M059J (cell line): ENCODE measurements at places on chromosomes 3 and 15. TPM values are rescaled to one million over a fixed set of nuclear protein-coding genes. Genes with fewer than 3 reads are reported as not detected.

DNA sequence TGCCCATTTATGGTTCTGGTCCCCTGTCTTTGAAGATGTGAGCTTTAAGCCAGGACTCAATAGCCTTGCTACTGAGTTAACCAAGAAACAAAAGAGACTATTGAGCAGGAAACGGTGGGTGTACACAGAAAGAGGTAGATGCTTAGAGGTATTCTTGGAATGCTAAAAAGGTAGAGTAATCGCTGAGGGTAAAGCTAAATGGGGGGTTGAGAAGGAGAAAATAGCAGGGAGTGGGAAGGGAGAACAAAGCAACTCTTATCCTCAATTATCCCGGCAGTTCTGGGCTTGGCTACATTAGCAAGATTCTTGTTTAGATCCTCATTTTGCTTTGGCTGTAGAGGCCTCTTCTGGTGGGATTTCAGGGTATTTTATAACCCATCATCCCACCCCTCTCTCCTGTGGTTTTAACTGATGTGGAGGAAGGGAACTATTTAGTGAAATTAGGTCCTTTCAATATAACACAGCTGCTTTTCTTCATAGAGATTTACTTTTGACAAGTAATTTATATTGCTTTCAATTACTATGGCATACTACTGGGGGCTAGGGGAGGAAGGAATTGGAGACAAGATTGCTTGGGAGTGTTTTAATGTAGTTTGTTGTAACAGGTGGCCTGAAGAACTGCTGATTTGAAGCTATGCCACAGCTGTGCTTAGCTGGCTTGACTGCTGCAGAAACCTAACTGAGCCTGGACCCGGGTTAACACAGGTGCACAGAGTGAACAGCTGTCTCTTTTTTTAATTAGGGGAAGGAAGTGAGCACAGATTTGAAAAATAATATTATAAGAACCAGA is 234.3 kb upstream of the CCDC54 start:
- no peak for DNase-seq

- no peak for DNase-seq
Observed at GRCh38 chr3:160709477-160710182, 32.7 kb downstream of the ARL14 start.

DNA sequence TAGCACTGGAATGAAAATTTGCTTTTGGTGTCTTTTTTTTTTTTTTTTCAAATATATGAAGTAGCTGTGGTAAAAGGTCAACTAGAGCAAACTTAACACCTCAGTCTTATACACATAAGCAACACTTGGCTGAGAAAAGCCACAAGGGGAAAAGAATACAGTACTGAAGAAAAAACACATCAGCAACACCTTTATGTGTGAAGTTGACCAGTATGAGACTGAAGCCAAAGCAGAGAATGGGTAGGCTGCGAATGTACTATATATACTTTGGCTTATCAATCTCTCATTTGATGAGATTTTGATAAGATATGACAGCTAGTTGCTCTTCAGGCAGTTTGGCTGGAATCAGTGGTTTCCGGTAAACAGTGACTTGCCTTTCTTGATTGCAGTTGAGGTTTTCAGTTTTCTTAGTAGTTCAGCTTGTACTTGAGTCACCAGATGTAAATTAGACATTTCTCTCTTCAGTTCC is 22.0 kb upstream of the ZCWPW2 start:
- DNase-seq: peak; percentile 26

GOLGA6L10 gene
- 0.07 and 0.25 TPM in 2 replicates for total RNA-seq
